ENCODE measurements at places on chromosomes 5 and 9. TPM values are rescaled to one million over a fixed set of nuclear protein-coding genes. Genes with fewer than 3 reads are reported as not detected.
A peak's percentile ranks its signal among the peaks of the same experiment; 100 is the strongest.

GRCh38 chr9:135081731-135082130 is 5.7 kb upstream of the OLFM1 start:
- H3K4me1 ChIP-seq, result peaks cover 27% of the 10 kb centered on the region
- H3K27me3 ChIP-seq, result peaks cover 61% of the 10 kb centered on the region

- no peak overlapping the region for H3K27ac ChIP-seq
- no peak for DNase-seq
- H3K27me3 ChIP-seq, result no peaks in the 10 kb centered on the region
- no peaks in the 10 kb centered on the region for H3K36me3 ChIP-seq
These were observed 31.2 kb upstream of the PRR16 start for GRCh38 chr5:120432861-120433260.

GRCh38 chr5:82150559-82150958 is 127.6 kb downstream of the RPS23 start:
- no peaks in the 10 kb centered on the region for H3K36me3 ChIP-seq
- no peaks in the 10 kb centered on the region for H3K4me1 ChIP-seq
- no peak overlapping the region for H3K4me3 ChIP-seq

DNA sequence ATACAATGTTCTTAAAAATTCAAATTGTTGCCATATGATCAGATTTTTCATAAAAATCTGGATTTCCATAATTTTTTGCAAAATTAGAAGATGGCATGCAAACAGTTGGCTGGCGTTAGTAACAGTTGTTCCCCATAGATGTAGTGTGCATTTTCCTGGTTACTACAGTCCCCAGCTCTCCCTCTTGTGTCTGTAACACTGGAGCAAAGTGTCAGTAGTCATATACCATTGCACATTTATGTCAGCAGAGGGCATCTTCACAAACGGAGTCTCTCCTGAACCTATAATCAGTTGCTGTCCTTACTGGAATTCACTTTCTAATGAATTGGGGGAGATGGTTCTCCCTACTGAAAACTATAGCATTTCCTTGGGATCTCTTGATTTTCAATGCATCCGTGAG is 44.7 kb upstream of the DMAC1 start:
- no peaks in the 10 kb centered on the region for H3K4me1 ChIP-seq
- no peak overlapping the region for H3K4me3 ChIP-seq
- H3K27me3 ChIP-seq, result no peaks in the 10 kb centered on the region
- no peaks in the 10 kb centered on the region for H3K36me3 ChIP-seq
- DNase-seq, result no peak
- no peak overlapping the region for H3K27ac ChIP-seq

DNA sequence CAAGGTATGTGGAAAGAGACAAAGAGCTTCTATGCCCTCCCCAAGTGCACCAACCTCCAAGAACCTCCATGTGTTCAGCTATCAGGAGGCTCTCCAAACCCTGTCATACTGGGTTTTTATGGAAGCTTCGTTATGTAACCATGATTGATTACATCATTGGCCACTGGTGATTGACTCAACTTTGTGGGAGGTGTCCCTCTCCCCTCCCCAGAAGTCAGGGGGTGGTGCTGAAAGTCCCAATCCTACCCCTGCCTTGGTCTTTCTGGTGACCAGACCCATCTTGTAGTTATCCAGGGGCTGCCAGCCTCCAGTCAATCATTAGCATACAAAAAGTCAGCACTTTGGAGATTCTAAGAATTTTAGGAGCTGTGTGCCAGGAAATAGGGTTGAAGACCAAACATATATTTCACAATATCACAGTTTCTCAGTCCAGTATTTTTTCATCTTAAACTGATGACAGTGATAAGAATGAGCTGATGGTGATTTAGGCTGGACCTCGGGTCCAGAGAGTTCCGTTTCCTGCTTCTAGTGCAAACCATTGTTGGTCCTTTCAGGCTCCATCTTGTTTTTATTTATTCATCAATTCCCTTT is 27.3 kb upstream of the FANCC start:
- no peak for DNase-seq
- H3K4me1 ChIP-seq, result peaks cover 8% of the 10 kb centered on the region
- H3K4me3 ChIP-seq, result no peak overlapping the region
- H3K36me3 ChIP-seq, result no peaks in the 10 kb centered on the region
- peaks cover 19% of the 10 kb centered on the region for H3K27me3 ChIP-seq
- no peak overlapping the region for H3K27ac ChIP-seq

GRCh38 chr5:16642867-16643266 is 26.1 kb upstream of the RETREG1 start:
- H3K4me3 ChIP-seq, result no peak overlapping the region
- no peaks in the 10 kb centered on the region for H3K36me3 ChIP-seq
- H3K27ac ChIP-seq, result no peak overlapping the region
- no peak for DNase-seq
- H3K27me3 ChIP-seq, result no peaks in the 10 kb centered on the region

- H3K27me3 ChIP-seq, result no peaks in the 10 kb centered on the region
- DNase-seq, result no peak
- H3K36me3 ChIP-seq, result no peaks in the 10 kb centered on the region
- H3K4me3 ChIP-seq, result no peak overlapping the region
These were observed 139.1 kb downstream of the ELAVL2 start for GRCh38 chr9:23686896-23687295.

- no peaks in the 10 kb centered on the region for H3K4me1 ChIP-seq
- no peaks in the 10 kb centered on the region for H3K27me3 ChIP-seq
- no peaks in the 10 kb centered on the region for H3K36me3 ChIP-seq
These were observed 211.6 kb downstream of the MAST4 start for GRCh38 chr5:66807743-66808142.

- peaks cover 5% of the 10 kb centered on the region for H3K4me1 ChIP-seq
- no peaks in the 10 kb centered on the region for H3K27me3 ChIP-seq
- peak; percentile 48 for DNase-seq
- H3K4me3 ChIP-seq, result no peak overlapping the region
- H3K27ac ChIP-seq, result peak overlapping the region; percentile 66
These were observed 58.1 kb downstream of the LRSAM1 start for GRCh38 chr9:127509261-127509954.

GRCh38 chr9:109193974-109194556 is 27.0 kb upstream of the FRRS1L start:
- no peaks in the 10 kb centered on the region for H3K4me1 ChIP-seq
- no peaks in the 10 kb centered on the region for H3K36me3 ChIP-seq
- no peak for DNase-seq
- no peak overlapping the region for H3K4me3 ChIP-seq

DNA sequence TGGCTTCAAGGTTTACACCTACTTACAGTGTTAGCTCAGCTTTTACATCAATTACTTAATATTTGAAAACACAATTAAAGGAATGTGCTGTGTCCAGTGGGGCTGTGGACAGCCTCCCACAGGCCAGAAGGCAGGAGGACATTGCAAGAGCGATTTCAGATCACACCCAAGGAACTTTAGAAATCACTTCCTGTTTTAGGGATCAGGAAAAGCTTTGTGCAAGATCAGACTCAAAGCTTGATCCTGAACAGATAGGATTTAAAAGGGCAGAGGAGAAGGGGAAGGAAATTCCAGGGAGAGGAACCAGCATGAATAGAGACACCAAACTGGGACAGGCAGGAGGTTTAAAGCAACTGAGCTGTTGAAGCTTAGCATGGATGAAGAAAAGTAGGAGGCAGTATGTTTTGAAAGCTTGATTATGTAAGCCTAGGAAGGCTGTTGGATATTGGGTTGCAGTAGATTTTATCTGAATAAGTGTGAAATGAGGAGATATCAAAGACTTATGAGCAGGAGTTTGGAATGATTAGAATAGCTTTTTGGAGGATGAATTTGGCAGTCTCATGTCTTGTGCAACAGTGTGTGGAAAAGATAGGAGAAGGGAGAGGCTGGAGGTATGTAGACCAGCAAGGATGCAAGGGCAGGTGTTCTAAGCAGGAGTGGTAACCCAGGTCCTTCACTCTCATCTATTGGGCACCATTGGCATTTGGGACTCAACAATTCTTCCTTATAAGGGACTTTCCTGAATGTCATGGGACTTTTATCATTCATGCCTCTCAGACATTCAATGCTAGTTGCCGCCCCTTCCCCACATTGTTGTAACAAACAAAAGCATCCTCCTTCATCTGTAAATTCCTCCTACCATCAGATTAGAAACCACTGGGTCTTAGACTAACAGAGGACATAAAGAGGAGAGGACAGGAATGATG is 123.5 kb downstream of the TARS1 start:
- no peaks in the 10 kb centered on the region for H3K27me3 ChIP-seq
- H3K36me3 ChIP-seq, result no peaks in the 10 kb centered on the region
- H3K27ac ChIP-seq, result no peak overlapping the region
- no peak overlapping the region for H3K4me3 ChIP-seq

DNA sequence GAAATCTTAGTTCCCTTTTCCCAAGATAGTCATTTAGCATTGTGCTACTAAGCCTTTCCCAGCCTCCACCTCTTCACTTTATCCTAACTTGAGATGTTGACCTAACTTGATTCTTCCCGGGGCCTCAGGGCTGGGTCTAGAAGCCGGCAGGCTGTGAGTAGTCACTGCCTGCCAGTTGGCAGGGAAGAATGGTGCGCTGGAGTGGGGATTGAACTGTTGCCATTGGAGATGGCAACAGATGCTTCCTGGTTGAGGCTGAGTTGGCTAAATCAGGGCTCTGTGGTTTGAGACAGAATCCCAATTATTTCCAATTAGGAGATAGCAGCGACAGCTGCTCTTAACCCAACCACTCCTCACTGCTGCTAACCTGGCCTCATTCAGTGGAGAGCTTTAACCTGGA is 343.1 kb downstream of the BRINP1 start:
- H3K36me3 ChIP-seq, result no peaks in the 10 kb centered on the region
- no peak overlapping the region for H3K27ac ChIP-seq
- no peaks in the 10 kb centered on the region for H3K4me1 ChIP-seq

- no peaks in the 10 kb centered on the region for H3K4me1 ChIP-seq
- no peak overlapping the region for H3K4me3 ChIP-seq
- peaks cover 36% of the 10 kb centered on the region for H3K36me3 ChIP-seq
- H3K27ac ChIP-seq, result no peak overlapping the region
These were observed 97.8 kb downstream of the MPDZ start for GRCh38 chr9:13181652-13182051.

DNA sequence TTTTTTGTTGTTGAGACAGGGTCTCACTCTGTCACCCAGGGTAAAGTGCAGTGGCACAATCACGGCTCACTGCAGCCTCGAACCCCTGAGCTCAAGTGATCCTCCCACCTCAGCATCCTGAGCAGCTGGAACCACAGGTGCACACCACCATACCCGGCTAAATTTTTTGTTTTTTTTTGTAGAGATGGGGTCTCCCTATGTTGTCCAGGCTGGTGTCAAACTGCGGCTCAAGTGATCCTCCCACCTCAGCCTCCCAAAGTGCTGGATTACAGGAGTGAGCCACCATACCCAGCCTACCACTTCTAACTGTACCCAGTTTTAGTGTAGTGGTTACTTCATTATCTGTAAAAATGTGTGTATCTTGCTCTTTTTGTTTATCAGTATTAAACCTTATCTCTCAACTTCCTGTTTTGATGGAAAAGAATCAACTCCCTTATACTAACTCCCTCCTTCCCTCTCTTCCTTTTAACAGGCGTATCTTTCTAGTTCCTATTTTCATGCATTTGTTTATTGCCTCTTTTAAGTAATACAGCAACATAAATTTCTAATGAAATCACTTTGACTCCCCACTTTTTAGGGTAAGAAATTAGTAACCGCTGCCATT is 33.1 kb downstream of the GRAMD2B start:
- no peaks in the 10 kb centered on the region for H3K4me1 ChIP-seq
- H3K4me3 ChIP-seq, result no peak overlapping the region
- H3K27ac ChIP-seq, result no peak overlapping the region
- no peaks in the 10 kb centered on the region for H3K36me3 ChIP-seq
- H3K27me3 ChIP-seq, result no peaks in the 10 kb centered on the region

DNA sequence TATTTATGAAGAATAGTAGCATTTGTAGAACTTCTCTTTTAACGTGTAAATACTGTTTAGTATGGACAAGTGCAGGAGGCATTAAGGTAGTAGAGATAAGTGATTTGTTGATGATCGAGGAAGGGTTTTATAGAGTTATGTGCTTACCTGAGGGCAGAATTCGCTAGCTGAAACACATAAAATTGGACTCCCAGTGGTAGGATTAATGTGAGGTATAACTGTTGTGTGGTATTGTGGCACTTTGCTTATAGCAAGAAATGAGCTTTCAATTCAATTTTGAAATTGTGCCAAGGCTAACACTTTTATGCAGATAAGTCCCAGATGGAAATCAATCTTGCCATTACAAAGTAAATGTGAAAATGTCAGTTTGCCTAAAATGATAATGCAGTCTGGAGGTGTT is 1.2 kb downstream of the AP3S1 start:
- peaks cover 52% of the 10 kb centered on the region for H3K4me1 ChIP-seq
- peak; percentile 29 for DNase-seq
- no peaks in the 10 kb centered on the region for H3K27me3 ChIP-seq

Gene GCNT4
- polyA plus RNA-seq, result 3.3 TPM

Gene KCNV2
- not detected for polyA plus RNA-seq

Gene CYSRT1
- 3.4 TPM for polyA plus RNA-seq

Gene AIF1L
- polyA plus RNA-seq, result 7.2 TPM

Gene CCL19
- polyA plus RNA-seq, result 7.8 TPM

Gene FYB1
- polyA plus RNA-seq, result 2.0 TPM
